ENCODE measurements at places on chromosomes 1 and 21.

DNA sequence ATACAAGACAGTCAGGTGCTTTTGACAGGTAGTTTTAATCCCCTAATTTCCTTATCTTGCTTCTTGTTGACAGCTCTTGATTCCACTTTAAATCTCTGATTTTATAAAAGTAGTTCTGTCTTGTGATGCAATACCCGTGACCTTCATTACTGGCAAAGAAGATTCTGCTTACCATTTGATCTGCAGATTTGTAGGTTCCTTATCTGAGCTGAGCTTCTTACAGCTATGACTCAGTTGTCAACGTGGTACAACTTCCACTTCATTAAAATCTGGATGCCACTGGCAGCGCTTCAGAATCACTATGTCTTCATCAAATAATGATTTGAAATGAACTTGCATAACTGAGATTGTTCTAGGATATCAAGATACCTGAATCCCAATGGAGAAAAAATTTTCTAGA lies 543.6 kb upstream of the B3GALT2 start:
- no peak for DNase-seq

DNA sequence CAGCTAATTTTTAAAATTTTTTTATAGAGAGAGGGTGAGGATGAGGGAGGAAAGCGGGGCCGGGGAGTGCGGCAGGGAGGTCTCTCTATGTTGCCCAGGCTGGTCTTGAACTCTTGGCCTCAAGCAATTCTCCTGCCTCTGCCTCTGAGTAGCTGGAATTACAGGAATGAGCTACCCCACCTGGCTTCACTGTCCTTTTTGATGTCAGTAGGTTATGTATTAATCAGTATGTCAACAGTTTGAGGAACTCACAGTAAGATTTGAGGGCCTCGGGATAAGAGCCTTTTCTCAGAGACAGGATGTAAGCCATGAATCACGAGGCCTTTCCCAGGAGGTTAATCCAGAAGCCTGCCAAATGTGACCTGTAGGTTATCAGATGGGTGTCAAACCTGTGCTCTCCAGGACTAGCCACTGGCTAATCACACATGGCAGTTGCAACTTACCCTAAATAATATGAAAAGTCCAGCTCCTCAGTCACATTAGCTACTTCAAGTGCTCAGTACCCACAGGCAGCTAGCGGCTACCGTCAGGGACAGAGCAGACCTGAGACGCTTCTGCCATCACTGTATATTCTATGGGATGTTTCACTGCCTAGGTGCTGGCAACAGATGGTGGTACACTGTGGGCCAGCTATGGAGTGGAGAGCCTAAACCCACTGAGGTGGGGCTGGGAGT lies 33.1 kb downstream of the TRIM67 start:
- DNase-seq, result no peak

- no peak for DNase-seq
Observed at GRCh38 chr1:216749232-216749631, 26.0 kb upstream of the ESRRG start.

- peak; percentile 56 for DNase-seq
Observed at GRCh38 chr1:19505693-19506457, 20.5 kb upstream of the CAPZB start.

DNA sequence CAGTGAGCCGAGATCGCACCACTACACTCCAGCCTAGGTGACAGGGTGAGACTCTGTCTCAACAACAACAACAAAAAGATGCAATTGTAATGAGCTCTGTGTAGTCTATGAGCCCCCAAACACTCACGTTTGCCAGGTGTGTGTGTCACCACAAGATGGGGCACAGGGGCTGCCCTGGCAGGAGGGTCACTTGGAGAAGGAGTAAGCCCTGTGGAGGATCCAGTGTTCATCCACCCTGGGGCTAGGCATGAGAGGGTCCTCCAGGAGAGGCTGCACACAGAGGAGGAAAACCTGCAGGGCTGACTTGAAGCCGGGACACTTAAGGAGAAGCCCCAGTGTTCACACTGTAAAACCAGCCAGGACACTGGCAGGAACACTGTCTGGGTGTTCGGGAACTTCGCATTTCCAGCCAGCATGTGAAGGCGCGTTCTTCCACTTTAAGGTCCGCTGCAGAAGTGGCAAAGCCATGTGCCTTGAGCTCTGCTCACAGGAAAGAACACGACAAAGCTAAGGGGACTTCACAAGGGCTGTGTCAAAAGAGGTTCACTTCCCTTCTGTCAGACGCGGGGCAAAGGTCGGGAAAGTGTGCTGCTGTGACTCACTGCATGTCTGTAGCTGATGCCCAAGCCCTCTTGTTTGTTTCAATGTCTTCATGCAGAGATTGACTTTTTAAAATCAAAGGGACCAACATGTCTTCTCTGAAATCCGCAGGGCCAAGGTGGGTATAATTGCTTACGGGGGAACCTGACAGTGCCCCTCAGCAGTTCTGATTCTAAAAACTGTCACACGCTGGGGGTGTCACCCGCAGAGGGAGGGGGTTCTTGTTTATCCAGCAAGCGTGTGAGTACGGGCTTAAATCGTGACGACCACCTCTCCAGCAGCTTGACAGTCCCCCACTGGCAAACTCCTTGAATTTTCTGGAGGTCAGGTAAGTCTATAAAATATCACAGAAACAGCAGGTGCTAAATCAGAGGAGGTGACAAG lies 102.8 kb downstream of the RIPK4 start:
- DNase-seq, result no peak

DNA sequence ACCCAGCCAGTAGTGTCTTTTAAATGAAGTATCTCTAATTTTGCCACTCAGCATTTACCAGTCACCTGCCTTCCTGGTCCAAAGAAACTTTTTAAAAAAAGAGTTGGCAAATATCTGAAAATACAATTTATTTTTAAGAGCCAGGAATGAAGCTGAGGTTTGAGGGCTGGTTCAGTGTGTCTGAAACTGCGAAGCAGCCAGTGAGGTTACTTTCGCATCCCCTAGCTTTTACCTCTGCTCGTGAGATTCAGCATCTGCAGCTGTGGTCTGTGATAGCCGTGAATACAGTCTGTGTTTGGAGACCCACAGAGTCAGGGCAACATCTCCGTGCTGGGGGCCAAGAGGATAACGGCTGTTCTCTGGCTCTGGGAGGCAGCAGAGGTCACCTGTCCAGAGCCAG lies 21.3 kb upstream of the KCNAB2 start:
- no peak for DNase-seq

DNA sequence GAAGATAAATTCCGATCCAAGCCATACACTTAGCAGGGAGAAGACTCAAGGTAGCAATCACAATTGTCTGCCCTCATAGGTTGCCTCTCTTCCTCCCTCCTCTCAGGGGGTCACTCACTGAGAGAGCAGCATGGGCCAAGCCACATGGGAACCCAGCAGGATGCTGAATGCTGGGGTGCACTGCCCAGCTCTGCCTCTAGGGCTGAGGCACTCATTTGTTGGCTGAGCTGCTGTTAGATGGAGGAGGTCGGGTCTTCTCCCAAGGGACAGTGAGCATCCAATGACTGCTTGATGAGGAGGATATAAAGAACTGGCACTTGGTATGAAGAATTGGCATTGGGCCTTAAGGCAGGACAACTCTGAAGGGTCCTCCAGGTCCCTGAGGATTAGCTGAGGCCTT lies 418.8 kb downstream of the SIPA1L2 start:
- no peak for DNase-seq

DNA sequence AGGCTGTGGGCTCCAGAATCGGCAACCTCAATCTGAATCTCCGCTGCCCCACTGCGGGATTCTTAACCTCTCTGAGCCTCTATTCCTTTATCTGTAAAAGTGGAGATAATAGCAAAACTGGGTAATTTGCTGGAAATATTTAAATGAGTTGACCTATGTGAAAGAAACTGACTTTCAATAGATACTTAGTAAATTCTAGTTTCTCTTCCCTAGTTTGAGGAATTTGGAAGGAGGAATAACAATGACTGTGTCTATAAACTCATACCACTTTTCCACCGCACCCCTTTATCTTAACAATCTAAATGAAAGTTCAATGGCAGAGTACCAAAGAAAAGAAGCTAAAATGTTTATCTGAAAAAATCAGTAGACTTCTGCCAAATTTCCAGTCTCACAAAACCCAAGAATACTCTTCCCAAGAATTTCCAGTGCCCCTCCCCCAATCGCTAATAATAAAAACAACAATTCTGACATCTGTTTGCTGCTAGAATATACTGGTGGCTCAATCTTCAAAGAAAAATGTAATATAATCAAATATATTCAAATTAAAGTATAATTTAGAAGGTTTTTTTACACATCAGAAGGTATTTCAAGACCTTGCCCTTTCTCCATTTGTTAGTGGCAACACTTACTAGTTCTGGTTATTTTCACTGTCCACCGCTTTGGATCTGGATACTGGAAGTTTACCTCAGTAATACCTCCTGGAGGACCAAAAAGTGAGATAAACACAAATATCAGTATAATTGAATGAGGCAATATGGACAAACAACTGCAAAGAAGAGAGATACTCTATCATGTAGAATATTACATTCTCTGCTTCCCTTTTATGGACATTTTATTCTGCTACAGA lies 171.2 kb downstream of the LTN1 start:
- peak; percentile 23 for DNase-seq

DNA sequence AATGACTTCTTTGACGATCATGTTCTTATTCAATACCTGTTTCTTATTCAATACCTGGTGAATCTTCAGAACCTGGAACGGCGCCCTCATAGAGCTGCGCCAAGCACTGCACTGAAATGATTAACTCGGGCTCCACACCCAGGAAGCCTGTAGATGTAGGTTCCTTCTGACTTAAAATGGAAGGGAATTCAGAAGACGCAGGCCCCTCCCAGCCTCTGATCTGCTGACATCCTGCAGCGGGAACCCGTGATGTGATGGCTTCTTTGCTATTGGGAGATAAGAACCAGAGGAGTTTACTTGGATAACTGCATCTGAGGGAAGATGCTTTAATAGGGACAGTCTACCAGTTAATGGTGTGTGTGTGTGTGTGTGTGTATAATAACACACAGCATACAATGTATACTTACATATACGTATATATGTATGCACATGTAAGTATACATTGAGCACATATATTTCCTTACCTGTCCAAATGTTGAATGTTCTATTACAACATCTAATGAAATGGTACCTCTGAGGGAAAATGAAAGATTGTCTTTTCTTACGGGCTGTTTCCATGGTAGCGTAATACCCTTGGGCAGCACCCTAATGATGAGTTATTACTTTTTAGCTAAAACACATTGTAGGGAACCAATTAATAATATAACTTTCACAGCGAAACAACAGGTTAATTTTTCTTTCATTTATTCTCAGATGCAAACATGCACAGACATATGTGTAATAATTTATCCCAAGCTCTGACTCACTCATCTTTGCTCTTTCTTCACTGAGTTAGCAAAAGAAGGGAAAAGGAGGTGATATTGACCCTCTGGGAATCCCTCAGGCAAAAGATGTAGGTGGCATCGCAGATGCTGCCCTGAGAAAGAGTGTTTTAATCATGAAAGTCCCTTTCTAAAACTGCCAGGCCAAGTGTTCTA lies 379.8 kb downstream of the SIPA1L2 start:
- no peak for DNase-seq

GRCh38 chr1:196078691-196079090 lies 529.5 kb downstream of the KCNT2 start:
- DNase-seq, result no peak

DNA sequence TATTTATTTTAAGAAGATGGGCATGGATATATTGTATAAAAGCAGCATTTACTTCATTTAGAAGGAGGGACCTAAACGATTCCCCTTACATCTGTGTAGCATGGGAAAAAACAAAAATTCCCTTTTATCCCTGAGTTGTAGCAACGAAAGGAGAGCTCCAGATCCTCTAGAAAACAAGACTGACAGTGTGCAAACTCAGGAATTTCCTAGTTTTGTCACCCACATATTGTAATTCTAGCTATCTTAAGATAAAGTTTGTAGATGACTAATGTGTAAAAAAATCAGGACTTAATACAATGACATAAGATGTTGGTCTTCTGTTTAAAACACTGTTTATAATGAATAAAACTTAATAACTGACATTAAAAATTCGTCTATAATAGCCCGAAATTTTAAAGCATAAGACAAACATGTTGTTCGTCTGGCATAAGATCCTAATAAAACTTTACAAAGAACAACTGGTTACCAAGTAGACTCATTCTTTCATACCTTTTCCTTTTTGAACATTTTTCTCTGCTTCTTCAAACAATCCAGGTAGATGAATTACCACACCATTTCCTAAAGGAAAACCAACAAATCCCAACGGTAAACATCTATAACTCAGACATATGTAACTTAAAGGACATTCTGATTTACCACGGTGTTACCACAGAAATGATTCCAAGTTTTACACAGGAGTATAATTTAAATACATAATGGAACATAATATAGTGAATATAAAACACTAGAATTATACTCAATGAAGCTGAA lies 15.2 kb downstream of the ADSS2 start:
- no peak for DNase-seq

DNA sequence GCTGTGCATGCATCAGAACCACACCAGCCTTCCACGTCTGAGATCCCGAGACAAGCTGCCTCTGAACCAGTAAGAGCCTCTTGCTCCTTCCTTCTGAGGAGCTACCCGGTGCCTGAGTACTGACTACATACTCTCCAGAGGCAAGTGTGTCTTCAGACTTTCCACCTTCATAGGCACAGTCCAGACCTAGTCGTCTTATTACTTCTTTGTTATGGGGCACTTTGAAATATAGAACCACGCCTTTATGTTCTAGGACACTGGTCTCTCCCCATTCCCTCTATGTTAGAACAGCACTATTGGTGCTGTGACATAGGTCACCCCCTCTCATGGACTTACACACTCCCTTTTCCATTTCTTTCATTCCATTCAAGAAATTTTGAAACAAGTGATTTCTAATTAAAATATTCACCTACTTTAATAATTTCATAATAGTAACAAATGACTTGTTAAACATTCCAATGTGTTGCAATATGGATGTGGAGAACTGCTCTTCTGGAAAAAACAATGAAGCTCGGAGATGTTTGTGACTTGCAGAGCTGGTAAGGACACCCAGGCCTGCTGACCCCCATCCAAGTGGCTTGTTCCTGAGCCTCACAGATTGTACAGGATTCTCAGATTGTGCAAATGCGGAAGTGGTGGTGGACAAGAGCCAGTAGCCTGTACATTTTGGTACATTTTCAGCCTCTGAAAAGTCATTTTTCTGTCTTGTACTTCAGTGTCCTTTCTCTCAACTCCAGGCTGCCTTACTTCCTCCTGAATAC lies 76.1 kb upstream of the SIPA1L2 start:
- DNase-seq, result no peak

DNA sequence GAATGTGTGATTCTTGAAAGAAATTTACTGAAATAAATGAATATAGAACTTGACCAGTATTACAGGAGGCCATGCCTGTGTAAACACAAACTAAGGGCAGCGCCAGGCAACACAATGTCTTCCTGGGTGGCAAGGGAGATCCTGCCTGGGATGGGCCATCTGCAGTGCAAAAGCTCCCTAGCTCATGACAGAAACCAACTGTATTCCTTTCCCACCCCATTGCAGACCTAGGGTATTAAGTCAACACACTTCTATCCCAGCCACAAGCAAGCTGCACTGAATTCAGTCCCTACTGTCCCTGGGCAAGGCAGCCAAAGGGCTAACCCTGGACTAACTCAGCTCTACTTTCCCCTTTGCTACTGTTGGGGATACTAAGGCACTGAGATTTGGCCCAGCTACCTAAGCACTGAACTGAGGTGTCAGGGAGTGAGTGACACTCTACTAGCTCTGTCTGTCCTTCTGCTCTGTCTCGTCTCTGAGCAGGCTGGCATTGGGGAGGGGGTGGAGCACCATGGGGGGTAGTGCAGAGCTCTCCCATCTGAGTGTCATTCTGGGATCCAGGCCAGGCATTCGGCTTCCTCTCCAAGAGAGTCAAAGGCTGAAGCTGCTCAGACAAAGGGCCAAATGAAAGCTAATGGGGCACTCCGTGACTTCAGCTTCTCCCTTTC lies 2.5 kb downstream of the INKA2 start:
- DNase-seq, result no peak
